ENCODE measurements at places on chromosomes 13 and 19.

- H3K4me1 ChIP-seq, result peaks cover 37% of the 10 kb centered on the region
- DNase-seq, result no peak
- peaks cover 14% of the 10 kb centered on the region for H3K36me3 ChIP-seq
- peaks cover 16% of the 10 kb centered on the region for H3K27me3 ChIP-seq
Observed at GRCh38 chr19:572743-573518, 535 bp downstream of the BSG start.

- H3K4me3 ChIP-seq, result no peak overlapping the region
- peaks cover 12% of the 10 kb centered on the region for H3K36me3 ChIP-seq
- H3K27me3 ChIP-seq, result no peaks in the 10 kb centered on the region
- H3K27ac ChIP-seq, result no peak overlapping the region
Observed at GRCh38 chr13:50714891-50715290, 128.6 kb downstream of the DLEU7 start.

- H3K27me3 ChIP-seq, result no peaks in the 10 kb centered on the region
- H3K27ac ChIP-seq, result peak within 1 kb of the TSS; percentile 96
- peaks cover 23% of the 10 kb centered on the region for H3K4me1 ChIP-seq
- H3K4me3 ChIP-seq, result peak within 1 kb of the TSS; percentile 92
- H3K36me3 ChIP-seq, result peaks cover 4% of the 10 kb centered on the region
- peak; percentile 71 for DNase-seq
Observed at GRCh38 chr19:7515645-7516151, at the start of gene ZNF358. TSS of gene ZNF358 (plus strand) at chr19:7516103. CDS start at chr19:7519243, 3,140 bp downstream.

DNA sequence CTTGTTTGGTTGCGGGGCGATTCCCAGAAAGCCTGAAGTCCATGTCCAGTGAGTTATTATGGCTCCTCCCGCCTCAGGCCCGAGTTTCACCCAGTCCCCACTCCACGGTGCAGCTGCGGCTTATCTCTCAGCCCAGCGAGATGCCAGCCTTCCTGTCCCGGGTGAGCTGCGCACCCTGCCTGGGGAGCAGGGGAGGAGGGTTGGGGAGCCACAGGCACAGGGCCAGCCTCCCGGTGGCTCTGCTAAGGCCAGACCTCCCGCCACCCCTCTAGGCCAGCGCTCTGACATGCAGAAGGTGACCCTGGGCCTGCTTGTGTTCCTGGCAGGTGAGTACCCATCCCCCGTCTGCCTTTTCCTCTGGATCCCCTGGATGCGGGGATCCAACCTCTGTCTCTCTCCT lies 3.5 kb downstream of the FXYD3 start:
- no peak for DNase-seq
- no peak overlapping the region for H3K4me3 ChIP-seq

- no peak overlapping the region for H3K27ac ChIP-seq
- H3K27me3 ChIP-seq, result no peaks in the 10 kb centered on the region
- H3K4me1 ChIP-seq, result peaks cover 13% of the 10 kb centered on the region
Observed at GRCh38 chr13:28161370-28161769, 23.0 kb downstream of the PAN3 start.

GRCh38 chr19:5873617-5874199 lies 3.4 kb upstream of the FUT5 start:
- no peak for DNase-seq
- H3K36me3 ChIP-seq, result no peaks in the 10 kb centered on the region
- no peak overlapping the region for H3K27ac ChIP-seq
- no peak overlapping the region for H3K4me3 ChIP-seq
- H3K4me1 ChIP-seq, result peaks cover 5% of the 10 kb centered on the region
- H3K27me3 ChIP-seq, result peaks cover 4% of the 10 kb centered on the region

- peaks cover 4% of the 10 kb centered on the region for H3K4me1 ChIP-seq
- H3K36me3 ChIP-seq, result no peaks in the 10 kb centered on the region
- no peak overlapping the region for H3K27ac ChIP-seq
- H3K27me3 ChIP-seq, result no peaks in the 10 kb centered on the region
Observed at GRCh38 chr13:72677431-72677830, 50.0 kb downstream of the MZT1 start.

DNA sequence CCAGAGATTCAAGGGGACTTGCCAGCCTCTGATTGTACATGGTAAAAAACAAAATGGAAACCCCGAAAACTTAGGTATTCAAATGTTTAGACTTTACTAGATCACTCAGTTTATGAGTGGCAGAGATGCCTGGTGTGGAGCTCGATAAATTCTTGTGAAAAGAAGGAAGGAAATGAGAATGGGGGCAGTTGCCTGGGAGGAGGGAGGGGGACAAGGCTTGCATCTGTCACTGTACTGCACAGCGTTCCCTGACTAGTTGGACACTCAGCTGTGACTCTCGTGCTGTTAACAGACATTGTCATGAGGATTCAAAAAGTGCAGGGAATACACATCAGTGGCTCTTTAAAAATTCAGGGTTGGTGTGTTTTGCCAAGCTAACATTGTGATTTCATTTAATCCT lies 232.9 kb downstream of the ZIC5 start:
- H3K27ac ChIP-seq, result no peak overlapping the region
- no peaks in the 10 kb centered on the region for H3K36me3 ChIP-seq
- H3K27me3 ChIP-seq, result peaks cover 15% of the 10 kb centered on the region
- no peak for DNase-seq

GRCh38 chr19:10074153-10074552 lies 12.0 kb upstream of the SHFL start:
- no peak for DNase-seq
- no peaks in the 10 kb centered on the region for H3K36me3 ChIP-seq
- H3K4me1 ChIP-seq, result no peaks in the 10 kb centered on the region
- peaks cover 49% of the 10 kb centered on the region for H3K27me3 ChIP-seq
- no peak overlapping the region for H3K4me3 ChIP-seq
- no peak overlapping the region for H3K27ac ChIP-seq
